ENCODE measurements at places on chromosomes 1 and 21.
A peak's percentile ranks its signal among the peaks of the same experiment; 100 is the strongest.

- DNase-seq = peak; percentile 89
These were observed 9.2 kb upstream of the SLAMF8 start for GRCh38 chr1:159817276-159818041.

DNA sequence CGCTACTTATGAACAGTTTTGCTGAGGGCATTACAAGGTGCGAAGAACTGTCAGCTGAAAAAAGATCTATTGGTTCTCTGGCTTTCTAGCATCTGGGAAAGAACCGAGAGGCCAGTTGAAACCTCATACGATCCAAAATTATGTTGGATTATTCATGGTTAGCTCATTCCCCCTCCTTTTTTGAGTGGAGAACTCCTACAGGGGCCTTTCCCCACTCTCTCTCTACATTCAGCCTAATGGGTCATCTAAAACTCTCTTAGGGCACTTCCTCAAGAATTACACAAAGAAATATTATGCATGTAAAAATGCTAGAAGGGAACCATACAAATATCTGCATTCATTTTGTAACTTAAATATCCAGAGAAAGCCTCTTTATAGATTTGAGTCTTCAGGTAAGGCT is 358.2 kb downstream of the ADGRL2 start:
- no peak for DNase-seq

GRCh38 chr21:45877821-45878469 is 103.6 kb upstream of the COL6A1 start:
- DNase-seq = no peak

DNA sequence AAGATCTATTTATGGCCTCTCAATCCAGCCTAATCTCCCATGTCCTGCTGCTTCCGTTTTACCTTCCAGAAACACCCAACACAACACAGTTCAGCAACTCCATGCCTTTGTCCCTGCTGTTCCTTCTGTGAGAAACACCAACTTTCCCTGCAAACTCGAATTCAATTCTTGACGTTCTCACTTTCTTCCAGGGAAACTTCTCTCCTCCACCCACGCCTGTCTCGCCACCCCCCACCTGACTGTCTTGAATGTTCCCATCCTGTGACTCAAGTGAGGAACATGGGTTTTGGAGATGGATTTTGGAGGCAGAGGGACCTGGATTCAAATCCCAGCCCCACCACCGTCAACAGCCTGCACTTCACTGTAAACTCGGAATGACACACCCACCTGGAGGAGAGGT is 44.8 kb downstream of the GRHL3 start:
- DNase-seq = no peak

- peak; percentile 80 for DNase-seq
These were observed 85.6 kb downstream of the STUM start for GRCh38 chr1:226634166-226634588.

GRCh38 chr1:28860332-28861073 is 48.5 kb downstream of the OPRD1 start:
- DNase-seq = no peak

DNA sequence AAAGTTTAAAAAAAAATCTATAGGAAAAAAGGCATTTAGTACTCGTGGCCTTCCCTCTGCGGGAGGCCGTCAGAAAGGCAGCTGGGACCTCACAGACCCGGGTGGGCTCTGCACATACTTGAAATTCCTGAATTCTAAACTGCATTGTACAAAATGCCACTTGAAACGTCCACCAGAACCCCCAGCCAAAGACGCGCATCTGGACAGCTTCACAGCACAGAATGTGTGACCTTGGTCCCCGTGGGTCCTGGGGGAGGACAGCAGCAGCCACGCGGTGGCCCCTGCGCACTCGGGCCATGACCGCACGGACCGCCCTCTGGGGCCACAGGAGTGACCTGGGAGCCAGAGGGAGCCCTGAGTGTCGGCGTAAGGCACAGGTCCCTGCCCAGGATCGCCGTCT is 20.6 kb upstream of the MRPS14 start:
- DNase-seq = no peak

DNA sequence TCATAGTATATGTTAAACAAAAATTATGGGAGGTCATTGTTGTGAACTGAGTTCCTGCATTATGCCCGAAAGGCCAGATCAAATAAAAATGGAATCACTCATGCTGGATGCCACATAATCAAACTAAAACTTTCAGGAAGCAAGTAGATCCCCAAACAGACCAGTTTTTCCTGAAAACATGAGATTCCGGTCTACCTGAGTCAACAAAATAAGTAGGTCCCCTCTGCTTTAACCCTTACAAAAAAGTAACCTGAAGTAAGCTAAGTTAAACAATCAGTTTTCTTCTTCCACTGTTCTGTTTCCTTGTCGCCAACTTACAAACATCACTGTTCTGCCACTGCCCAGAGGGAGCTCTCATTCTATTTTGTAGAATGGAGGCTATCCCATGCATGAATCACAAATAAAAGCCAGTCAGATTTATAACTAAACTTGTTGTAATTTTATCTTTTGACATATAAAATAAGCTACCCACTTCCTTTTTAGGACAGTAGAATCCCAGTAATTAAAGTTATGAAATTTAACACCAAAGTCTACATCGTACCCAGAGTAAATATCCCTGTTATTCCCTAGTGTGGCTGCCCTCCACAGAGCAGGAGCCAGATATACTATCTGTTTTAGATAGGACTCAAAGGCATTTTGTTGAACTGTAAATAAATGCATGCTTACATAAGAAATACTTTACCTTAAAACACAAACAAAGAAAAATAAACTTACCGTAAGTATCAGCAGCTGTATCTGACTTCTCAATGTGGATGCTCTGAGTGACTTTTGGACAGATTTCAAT is 149.4 kb downstream of the TIAM1 start:
- DNase-seq = no peak

GRCh38 chr21:39518055-39518846 is 66.5 kb downstream of the SH3BGR start:
- peak; percentile 83 for DNase-seq

DNA sequence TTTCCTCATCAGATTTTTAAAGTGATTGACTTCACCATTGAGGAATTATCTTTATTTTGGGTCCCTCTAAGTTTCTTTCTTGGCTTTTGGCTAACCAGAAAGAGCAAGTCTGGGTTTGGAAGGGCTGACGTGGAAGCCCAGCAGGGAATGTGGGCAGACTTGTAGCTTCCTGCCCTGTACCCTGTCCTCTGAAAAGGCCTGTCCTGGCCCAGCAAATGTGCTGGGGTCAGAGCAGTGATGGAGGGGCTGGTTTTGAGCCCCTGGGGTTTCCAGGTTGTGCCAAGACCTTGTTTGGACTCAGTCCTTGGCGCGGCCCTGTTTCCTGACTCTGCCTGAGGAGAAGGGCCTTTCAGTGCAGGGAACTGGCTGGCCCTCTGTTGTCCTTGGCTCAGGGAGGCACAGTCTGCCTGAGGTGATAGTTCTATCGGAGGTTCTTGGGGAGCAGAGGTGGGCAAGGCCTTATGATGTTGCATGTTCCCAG is 72.1 kb downstream of the UCK2 start:
- no peak for DNase-seq

GRCh38 chr21:26490771-26491170 is 82.3 kb downstream of the CYYR1 start:
- no peak for DNase-seq

DNA sequence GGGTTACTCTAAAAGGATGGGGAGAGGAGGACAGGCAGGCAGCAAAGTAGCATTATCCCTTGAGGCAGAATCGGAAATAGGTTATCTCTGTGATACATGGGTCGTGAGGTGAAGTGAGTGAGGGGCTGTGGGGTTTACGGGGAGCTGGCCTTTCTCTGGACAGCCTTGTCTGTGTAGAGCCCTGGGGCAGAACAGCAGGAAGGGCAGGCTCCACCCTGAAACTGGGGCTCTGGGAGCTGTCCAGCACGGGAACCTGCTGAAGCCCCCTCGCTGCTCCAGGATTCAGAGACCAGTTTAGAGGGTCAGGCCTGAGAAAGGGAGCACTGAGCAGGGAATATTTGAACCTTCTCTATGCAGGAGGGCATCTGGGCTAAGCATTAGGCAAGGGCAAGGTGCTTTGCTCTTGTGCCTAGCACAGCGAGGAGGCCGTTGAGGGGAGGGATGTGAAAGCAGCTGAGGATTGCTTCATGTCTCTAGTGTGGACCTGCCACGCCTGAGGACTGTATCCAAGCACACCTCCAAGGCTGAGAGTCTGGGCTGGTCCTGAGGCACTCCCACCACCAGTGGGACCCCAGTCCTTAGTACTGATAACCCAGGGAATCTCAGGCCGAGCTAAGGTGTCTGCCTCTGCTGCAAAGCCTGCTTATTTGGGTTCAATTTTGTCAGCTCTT is 55.8 kb downstream of the NAV1 start:
- no peak for DNase-seq

DNA sequence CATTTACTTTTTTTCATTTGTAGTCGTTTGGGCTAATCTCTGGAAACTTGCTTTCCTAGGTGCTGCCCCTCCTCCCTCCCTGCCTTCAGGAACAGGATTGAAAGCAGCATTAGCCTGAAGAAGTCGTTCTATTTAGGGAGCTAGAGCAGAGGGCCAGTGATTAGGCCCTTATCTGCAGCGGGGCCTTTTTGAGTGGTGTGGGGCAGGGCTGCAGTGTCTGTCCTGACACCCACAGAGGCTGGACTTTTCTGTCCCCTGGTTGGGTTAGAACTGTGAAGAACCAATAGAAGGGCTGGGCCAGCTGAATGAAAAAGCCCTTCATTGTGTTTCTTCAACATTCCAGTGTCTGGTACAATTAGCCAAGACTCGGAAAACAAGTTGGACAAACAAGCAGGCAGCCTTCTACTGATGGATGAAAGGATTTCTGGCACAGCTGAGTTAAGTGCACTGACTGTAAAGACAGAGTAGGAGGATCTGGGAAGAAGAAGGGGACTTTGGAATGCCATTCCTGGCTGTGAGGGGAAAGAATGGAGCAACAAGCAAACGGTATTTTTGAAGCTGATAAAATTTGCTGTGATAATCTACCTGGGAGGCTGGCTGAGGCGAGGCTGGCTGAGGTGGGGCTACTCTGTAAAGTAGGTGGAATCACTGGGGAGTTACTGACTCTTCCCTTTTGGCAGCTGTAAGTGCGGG is 9.7 kb downstream of the MACF1 start:
- DNase-seq = no peak

GRCh38 chr1:64323054-64323453 is 119.6 kb downstream of the UBE2U start:
- DNase-seq = no peak

GRCh38 chr1:89254658-89255287 is 17.9 kb downstream of the GBP5 start:
- DNase-seq = no peak

GRCh38 chr1:69693921-69694675 is 126.4 kb downstream of the LRRC7 start:
- DNase-seq = no peak

GRCh38 chr1:180131510-180131909 is 23.2 kb upstream of the QSOX1 start:
- DNase-seq = no peak

DNA sequence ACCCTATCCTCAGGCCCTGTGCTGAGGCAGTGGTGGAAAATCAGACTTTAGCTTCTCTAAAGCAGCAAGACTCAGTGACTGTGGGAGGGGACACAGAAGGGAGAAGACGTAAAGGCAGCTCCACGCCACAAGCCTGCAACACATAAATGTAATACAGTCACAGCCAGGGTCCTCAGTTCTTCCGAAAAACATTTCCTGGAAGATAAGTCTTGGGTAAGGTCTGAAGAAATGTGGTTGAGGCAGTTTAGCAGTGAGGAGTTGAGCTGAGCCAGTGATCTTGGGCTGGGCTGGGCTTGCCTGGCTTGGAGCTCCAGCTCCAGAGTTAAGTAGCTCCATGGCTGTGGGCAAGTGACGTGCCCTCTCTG is 127.8 kb upstream of the ADAR start:
- DNase-seq = no peak

DNA sequence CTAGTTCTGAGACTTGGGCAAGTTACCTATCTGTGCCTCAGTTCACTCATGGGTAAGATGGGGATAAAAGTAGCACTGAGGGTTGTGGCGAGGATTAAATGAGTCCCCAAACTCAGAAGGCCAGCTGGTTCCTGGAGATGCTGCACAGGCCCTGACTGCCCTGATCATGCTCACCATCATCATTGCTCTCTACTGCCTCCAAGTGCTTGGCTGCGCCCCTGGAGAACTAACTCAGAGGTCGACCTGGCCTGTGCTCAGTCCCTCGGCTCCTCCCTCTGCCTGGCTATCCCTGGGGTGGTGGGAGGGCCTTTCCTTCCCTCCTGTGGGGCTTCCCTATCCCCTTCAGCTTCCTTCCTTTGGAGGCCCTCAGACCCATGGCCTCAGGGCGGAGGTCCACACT is 5.6 kb downstream of the SLC5A9 start:
- no peak for DNase-seq

- DNase-seq = no peak
These were observed 73.0 kb downstream of the CD46 start for GRCh38 chr1:207824691-207825408.

Measured in NCI-H1436 (cell line).